ENCODE measurements at places on chromosomes 3 and 15.
A peak's percentile ranks its signal among the peaks of the same experiment; 100 is the strongest.

GRCh38 chr3:29758434-29759322 lies 477.8 kb downstream of the RBMS3 start:
- DNase-seq = peak; percentile 65

DNA sequence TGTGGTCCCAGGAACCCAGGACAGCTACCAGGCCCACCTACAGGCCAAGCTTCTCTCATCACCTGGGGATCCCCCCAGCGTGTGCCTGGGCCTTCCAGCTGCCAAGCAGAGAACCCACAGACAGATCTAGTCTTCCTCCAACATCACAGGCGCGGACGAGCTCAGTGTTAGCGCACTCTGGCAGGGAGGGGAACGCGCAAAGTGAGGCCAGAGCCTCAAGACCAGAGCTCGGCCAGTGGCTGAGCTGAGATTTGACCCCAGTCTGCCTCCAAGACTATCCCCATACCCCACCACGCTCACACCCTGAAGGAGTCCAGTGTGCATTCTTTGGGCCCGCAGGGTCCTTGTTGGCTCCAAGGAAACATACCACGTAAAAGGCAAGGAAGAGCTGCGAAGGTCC lies 5.1 kb downstream of the MFGE8 start:
- no peak for DNase-seq

GRCh38 chr15:41568350-41569017 lies 9.5 kb downstream of the TYRO3 start:
- DNase-seq = peak; percentile 32

DNA sequence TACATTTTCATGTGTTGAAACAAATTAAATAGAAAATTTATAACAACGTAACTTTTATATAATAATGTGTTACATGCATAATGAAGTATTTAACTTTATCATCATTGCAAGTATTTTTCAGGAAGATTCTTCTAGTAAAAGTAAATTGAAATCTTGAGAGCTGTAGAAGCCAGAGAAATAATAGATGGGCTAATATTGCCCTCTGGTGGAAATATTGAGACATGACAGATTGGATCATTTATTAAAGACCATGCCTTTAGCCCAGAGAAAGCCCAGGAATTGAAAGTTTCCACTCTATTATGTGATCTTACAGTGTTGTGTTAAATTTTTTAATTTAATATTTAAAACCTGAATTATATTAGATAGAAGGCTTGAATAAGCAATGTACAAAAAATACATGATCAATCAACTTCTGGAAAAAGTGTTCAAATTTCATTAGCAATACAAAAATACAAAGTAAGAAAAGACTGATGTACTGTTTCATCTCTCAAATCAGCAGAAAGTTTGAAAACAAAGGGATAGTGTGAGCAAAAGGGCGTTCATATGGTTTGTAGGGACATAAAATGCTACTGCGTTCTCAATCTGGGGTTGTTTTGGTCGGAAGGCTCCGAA lies 52.7 kb upstream of the SPTSSB start:
- peak; percentile 60 for DNase-seq

- no peak for DNase-seq
These were observed 86.3 kb downstream of the ANP32A start for GRCh38 chr15:68734352-68734751.

- DNase-seq = peak; percentile 51
These were observed 66.5 kb downstream of the PLXNA1 start for GRCh38 chr3:127049393-127049792.

GRCh38 chr3:66456711-66457173 lies 44.1 kb downstream of the LRIG1 start:
- DNase-seq = no peak

- no peak for DNase-seq
These were observed 119.9 kb upstream of the GAP43 start for GRCh38 chr3:115503394-115503793.

DNA sequence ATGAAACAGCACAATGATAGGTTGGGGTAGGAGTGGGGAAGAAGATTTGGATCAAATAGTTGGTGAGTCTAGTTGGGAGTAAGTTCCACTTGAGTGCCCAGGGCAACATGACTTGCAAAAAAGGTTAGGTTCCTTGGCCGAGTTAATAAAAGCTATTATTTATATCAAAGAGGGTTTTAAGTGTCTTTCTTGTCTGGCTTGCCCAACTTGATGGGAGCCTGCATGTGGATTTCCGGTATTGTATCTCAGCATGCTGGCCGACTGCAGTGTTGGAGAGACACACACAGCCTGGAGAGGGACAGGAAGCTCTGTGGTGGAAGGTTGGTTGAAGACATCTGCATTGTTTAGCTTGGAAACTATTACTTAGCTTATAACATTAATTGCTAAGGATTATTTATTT lies 449.5 kb upstream of the TBL1XR1 start:
- no peak for DNase-seq

DNA sequence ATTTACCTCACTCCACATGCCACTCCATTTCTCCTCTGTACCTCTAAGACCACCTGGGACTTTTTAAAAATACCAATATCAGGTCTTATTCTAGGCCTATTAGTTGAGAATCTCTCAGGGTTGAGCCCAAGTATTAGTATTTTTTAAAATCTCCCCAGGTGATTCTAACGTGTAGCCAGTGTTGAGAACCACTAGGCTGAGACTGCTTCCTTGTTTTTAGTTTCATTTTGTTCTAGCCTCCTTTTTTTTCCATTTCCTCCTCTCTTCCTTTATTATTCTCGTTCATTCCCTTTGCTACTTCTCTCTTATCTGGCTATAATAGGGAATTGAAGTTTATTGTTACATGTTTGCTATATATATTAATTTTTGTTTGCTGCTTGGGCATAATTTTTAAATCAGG lies 217.8 kb upstream of the CD96 start:
- DNase-seq = peak; percentile 5

DNA sequence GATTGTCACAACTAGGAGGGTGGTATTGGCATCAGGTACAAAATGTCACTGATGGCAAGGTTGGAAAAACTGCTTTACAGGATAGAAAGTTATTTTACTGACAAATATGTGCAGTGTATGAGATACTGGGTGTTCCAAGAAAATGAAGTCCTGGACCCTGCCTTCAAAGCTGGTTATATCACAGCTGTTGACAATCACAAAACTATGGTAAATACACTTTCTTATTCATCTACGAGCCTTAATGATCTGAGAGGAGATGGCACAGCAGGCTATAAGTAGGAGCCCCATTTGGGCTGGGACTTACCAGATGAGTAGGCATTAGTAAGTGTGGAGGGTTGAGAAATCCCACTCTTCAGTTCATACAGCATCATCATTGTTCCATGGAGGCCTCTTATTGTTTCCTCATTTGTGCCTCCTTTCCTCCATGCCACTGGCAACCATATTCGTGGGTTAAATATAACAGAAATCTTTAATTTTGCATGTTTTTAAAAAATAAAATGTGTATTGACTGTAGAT lies 66.9 kb downstream of the CMTM8 start:
- DNase-seq = no peak

DNA sequence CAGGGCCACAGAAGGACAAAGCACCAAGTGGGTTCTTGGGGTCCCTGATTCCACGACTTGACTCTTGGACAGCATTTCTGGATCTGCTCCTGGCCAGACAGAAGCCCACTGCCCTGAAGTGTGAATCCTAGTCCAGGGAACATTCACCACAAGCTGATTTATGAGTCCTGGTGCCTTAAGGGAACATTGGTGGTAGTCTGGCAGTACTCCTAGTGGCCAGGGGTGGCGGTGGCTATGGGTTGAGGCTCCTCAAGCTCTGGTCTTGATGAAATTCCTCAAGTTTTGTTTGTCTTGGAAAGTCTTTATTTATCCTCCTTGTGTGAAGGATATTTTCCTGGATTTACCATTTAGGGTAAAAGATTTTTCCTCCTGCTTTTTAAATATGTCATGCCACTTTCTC lies 307.5 kb downstream of the PYDC2 start:
- DNase-seq = no peak

DNA sequence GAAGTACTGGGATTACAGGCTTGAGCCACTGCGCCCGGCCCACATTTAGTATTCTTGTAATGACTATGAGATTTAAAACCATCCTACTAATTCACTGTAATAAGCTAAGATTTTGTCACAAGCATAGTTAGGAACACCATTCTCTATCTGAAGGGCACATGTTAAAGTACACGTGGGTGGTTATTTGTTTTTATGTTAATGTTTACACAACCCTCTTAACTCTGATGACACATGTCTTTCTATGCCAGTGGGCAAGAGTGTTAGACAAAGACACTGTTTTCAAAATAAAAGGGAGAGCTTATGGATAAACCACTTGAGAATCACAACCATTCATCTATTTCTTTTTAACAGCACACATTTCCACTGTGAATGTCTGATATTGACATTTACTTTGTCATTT lies 537.6 kb upstream of the IL12A start:
- no peak for DNase-seq

GRCh38 chr3:38346587-38347410 lies at the start of gene XYLB:
Gene XYLB (plus strand): TSS chr3:38346785. CDS start chr3:38346869, 84 bp downstream.
- DNase-seq = peak; percentile 61

- no peak for DNase-seq
These were observed 96.8 kb downstream of the SNRPN start for GRCh38 chr15:25051399-25052154.

- no peak for DNase-seq
These were observed 428.1 kb downstream of the SOX2 start for GRCh38 chr3:182139627-182140357.

DNA sequence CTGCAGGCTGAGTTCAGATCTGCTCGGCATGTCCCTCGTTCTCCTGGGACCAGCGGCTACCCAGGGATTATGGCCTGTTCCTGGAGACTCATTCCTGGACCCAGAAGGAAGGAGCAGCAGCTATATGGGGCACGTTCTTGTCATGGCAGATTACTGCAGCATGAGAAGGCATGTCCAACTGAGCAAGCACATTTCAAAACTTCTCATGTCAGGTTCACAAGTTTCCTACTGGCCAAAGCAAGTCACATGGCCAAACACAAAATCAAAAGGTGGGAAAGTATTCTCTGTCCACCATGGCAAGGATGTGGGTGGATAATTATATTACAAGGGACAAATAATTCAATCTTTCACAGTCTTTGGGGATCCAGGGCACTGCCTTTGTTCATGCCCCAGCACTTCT lies 71.9 kb upstream of the C15orf39 start:
- no peak for DNase-seq

GRCh38 chr3:78613421-78613879 lies 1154.3 kb downstream of the ROBO1 start:
- no peak for DNase-seq

GRCh38 chr15:35519541-35520149 lies 26.3 kb downstream of the DPH6 start:
- DNase-seq = peak; percentile 60

DNA sequence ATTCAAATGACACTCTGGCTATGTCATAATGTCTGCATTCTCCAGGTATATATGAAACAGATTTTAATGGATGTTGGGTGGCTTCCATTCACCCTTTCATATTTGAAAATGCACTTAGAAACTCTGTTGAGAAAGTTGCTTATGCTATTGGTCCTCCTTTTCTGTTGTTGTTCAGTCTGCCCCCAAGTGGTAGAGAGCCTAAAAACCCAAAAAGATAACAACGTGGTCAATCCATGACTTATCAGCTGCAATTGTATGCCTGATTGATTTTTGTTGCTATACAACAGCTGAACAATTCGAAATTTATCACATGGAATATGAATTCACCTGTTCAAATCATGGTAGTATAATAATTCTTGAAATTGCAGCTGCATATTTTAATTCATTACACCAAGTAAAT lies 279.8 kb downstream of the ROBO2 start:
- DNase-seq = no peak

DNA sequence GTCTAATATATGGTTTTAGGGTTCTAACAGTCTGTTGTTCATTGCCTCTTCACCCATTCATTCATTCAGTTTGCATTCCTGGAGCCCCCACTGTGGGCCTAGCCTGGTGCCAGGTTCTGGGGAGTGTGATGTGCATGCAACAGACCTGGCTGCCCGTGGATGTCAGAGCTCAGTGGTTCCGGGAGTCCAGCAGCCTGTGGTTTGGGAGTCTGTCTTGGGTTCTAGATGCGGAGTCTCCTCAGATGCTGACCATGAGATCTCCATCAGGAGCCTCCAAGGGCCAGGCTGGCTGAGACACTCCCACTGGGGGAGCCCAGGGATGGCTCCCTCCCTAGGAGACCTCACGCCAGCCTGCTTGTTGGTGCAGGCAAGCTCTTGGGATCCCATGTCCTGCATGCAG lies 92.1 kb upstream of the SEC13 start:
- no peak for DNase-seq

- DNase-seq = no peak
These were observed 266.0 kb downstream of the VPS13C start for GRCh38 chr15:61794276-61794675.

GRCh38 chr3:128068156-128068620 lies 16.0 kb downstream of the SEC61A1 start:
- peak; percentile 36 for DNase-seq

GRCh38 chr3:55065331-55065730 lies 137.5 kb upstream of the LRTM1 start:
- no peak for DNase-seq

DNA sequence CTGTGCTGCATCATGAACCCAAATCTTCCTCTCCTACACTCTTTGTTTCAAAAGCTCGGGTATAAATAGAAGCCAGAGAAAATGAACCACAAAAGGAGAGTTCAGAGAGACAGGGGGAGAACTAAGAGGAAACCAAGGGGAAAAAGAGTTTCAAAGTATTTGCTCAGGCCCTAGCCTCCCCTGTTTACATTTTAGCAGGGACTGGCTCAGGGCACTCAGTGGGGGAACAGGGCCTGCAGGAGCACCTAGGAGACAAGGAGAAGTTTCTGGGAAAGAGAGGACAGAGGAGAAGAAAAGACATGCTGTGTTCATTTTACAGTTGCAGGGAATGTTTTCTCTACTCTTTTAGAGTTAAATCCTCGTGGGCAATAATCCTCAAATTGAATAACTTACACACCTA lies 8.5 kb upstream of the IL17RD start:
- no peak for DNase-seq

DNA sequence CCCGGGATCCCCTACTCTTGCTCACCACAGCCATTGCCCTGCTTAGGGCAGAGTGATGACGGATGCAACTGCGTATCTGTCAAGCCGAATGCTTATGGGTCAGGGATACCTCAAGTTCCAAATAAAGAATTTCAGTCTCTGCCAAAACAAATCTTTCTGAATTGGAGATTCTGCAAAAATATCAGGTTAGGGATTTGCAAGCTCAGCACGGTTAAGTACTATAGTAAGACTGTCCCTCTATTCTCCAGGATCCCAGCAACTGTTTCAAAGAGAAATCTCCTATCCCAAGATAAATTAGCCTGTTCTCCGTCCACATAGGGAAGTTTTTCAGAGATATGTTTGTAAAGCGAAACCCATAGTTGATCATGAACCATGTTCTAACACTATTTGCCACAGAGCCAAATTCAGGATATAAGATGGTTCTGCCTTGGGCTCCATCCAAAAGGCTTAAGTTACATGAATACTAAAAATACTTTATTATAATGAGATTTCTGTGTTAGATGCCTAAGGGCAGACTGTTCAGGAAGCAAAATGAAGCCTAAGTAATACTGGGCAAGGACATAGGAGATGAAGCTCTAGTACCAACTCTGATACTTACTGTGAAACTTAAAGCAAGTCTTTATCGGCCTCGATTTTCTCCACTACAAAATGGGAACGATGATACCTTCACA lies 100.1 kb upstream of the LPP start:
- no peak for DNase-seq

All from A172 (cell line).